ENCODE measurements at places on chromosomes 6 and 20.

DNA sequence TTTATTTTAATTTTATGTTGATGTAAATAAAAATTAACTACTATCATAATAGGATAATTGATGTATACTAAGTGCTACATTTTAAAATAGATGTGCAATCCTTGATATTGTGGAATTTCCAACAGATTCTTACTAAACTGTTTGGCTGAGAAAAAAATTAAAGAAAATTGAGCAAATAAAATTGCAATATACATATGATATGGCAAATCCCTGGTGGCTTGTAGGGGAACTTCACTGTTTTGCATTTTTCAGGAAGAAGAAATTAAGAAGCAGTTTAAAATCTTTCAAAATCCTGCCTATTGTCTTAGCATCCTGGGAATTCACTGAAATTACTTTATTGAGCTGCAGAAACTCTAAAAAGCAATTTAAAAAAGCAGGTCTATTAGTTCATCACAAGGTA lies 191.4 kb upstream of the ADGRB3 start:
- DNase-seq, result no peak

DNA sequence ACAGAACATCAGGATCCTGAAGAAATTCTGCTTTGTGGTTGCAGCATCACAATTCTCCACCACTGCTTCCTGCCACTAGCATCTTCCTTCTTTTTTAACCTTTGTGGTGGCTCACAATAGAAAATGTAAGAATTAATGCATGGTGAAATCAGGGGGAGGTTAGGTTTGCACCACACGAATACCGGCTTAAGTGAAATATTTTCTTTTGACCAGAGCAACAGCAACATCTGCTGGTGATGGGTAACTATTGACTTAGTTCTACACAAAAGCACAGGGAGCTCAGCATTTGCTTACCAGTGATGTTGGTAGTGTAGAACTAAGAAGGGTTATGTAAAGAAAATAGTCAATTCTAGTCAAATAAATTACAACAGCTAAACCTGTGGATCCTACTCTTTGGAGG lies 280.5 kb downstream of the SYNE1 start:
- no peak for DNase-seq

- no peak for DNase-seq
Observed at GRCh38 chr6:152952866-152953509, 29.9 kb downstream of the FBXO5 start.

- peak; percentile 15 for DNase-seq
Observed at GRCh38 chr20:39910536-39910935, 778.5 kb downstream of the MAFB start.

DNA sequence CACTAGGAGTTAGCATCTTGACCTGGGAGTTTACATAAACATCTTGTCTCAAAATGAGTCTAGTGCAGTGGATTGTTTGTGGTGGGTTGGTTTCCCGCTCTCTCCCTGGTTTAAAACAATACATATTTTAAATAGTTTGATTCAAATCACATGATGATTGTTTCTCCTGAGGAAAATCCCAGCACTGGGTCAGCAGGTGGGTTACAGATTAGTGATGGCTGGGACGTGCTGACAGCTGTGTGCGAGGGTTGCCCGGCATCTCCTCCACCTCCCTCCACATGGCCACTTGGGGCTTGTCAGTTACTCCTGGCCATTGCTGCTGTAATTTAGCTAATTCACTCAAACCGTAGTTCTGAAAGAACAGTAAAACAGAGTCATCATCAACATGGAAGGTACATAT lies 306.4 kb upstream of the CITED2 start:
- DNase-seq, result no peak

DNA sequence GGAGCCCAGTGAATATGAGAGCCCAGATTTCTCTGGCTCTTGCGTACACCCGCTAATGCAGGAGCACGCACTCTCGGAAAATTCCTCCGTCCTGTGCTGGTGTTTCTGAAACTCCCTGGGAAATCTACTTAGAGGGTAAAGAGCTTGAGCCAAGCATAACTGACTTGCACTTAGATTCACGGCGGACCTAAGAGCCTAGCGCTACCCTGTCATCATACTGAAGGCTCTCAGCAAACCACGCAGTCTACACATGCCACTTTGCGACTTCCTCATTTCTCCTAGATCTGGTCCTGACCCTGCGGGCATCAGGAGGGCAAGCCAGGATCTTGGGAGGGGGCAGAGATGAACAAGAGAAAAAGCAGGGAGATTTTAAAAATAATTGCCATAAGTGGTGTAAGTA lies 324.7 kb downstream of the CD83 start:
- no peak for DNase-seq

DNA sequence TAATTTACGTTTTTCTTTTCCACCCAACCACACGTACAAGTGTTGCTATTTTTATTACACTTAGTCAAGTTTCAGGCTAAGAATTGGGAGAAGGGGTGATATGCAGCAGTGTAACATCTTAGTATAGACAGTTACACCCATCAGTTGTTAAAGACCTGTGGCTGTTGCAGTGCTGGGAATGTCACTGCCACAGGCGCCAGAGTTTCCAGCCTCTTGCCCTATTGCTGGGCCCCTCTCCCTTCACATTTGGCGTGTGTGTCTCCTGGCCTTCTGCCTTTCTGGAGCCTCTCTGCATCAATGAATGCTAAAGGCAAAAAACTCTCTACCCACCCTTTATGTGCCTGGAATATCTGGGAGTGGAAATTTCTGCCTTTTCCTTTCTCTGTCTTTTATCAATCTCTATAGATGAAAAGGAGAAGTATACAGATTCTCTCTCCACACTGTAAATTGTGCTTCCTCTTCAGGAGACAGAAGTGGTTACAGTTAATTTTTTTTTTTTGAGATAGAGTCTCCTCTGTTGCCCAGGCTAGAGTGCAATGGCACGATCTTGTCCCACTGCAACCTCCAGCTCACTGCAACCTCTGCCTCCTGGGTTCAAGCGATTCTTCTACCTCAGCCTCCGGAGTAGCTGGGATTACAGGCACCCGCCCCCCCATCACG lies 73.0 kb downstream of the TIAM2 start:
- no peak for DNase-seq

GRCh38 chr20:64033981-64034493 lies 1.9 kb upstream of the C20orf204 start:
- no peak for DNase-seq

DNA sequence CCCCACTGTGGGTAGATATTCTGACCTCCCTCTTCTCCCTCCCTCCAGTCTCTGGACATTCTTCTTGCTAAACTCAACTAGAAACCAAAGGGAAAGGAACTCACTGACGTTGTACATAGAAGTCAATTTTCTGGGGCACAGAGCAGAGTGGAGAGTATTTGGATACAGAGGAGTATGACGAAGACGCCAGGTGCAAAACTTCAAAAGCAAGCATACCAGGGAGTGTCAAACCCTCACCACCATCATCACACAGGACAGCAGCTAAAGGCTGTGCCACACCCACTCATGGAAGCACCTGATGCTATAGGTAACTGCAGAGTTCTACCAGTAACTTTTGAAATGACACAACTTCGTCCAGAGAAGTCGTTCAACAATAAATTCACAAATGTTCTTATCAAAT lies 64.8 kb downstream of the FYN start:
- DNase-seq, result no peak

DNA sequence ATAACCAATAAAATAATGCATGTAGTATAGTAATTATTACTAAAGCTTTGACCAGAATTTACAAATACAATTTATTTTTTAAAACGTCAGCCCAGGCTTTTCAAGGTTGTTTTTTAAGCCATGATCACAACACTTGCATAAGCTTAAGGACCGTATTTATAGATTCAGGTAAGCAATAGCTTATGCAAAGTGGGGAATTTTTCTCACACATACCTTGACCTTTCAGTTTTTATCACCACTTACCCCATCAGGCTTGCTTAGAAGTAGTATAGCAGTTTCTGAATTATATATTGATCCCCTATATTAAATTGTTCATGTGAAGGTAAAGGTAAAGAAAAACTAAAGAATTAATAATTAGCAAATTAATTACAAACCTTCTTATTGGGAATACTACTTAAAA lies 232.3 kb upstream of the FKBP1C start:
- DNase-seq, result no peak
